Stimulated activated CD4-positive, alpha-beta T cell treated with anti-CD3 and anti-CD28 coated beads, Interleukin-2, amount 100 ng/mL, for 24 hours (primary cell): ENCODE measurements at places on chromosomes 3 and 15.

- no peak for DNase-seq
Observed at GRCh38 chr3:60176614-60177013, 1074.6 kb downstream of the FHIT start.

DNA sequence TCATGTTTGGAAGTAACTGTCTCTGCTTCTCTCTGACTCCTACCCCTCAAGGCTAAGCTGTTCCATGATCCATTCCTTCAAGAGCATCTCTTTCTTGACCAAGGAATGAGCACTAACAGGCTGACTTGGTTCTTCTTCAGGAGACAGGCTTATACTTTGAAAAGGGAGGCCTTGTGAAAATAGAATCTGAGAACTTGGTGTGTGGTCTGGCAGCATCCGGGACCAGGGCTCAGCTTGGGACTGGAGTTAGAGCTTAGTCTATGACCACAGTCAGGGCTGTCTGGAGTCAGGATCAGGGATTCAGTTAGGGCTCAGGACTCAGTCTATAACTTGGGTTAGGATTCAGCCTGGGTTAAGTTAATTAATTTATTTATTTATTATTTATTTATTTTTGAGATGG, 44.9 kb upstream of the SLC6A6 start:
- no peak for DNase-seq

DNA sequence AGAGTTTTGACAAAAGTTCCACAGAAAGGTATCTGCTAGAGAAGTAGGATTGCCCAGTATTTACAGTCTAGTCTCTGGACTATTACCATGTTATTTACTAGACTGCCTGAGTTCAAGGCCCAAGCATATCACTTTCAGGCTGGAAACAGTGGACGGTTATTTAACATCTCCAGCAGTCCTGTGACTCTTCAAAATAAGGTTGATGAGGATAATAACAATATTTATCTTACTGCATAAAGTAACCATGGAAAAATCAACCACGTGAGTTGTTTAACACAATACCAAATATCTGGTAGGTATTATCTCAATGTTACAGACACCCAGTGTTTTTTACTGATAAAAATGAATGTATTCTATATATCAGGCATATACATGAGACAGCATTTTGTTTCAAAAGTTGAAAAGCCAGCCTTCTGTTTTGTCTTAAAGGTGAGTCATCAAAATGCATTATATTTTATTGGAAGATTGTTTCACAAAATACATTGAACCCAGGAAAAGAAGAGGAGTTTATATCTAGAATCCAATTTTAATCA, 535.8 kb downstream of the TBL1XR1 start:
- DNase-seq: no peak

GRCh38 chr15:41671656-41672648, 11.7 kb downstream of the MGA start:
- DNase-seq: no peak
